Smooth muscle cell of trachea (primary cell): ENCODE measurements at places on chromosomes 3 and 15. TPM values are rescaled to one million over a fixed set of nuclear protein-coding genes. Genes with fewer than 3 reads are reported as not detected.

Gene GPR87
- 0.17 and 0.29 TPM in 2 replicates for total RNA-seq

Gene ATP13A5
- total RNA-seq: not detected in 2 replicates

Gene MGLL
- total RNA-seq: 38.7 and 78.1 TPM in 2 replicates

Gene ZPLD1
- not detected in 2 replicates for total RNA-seq

Gene EOGT
- 41.0 and 44.1 TPM in 2 replicates for total RNA-seq

Gene BNC1
- 6.1 and 7.9 TPM in 2 replicates for total RNA-seq

Gene ADAMTSL3
- 0.17 and 1.2 TPM in 2 replicates for total RNA-seq
